Right atrium auricular region (tissue), 2 donors: ENCODE measurements at places on chromosomes 12 and 14. TPM values are rescaled to one million over a fixed set of nuclear protein-coding genes. Genes with fewer than 3 reads are reported as not detected.

Gene SSTR1
- 1.8 TPM for total RNA-seq

Gene NXPH4
- 0.28 TPM for total RNA-seq

Gene PZP
- total RNA-seq = not detected

Gene SEL1L
- total RNA-seq = 36.6 TPM

Gene PSME1
- total RNA-seq = 72.9 TPM

Gene POU6F1
- total RNA-seq = 3.0 TPM

Gene IL22
- total RNA-seq = not detected

Gene ZNF891
- total RNA-seq = 0.82 TPM

Gene SYNDIG1L
- 0.22 TPM for total RNA-seq

Gene A2M
- total RNA-seq = 683 TPM

Gene ERP27
- total RNA-seq = 0.31 TPM

Gene CNPY2
- total RNA-seq = 55.2 TPM

Gene PRB2
- total RNA-seq = not detected

DNA sequence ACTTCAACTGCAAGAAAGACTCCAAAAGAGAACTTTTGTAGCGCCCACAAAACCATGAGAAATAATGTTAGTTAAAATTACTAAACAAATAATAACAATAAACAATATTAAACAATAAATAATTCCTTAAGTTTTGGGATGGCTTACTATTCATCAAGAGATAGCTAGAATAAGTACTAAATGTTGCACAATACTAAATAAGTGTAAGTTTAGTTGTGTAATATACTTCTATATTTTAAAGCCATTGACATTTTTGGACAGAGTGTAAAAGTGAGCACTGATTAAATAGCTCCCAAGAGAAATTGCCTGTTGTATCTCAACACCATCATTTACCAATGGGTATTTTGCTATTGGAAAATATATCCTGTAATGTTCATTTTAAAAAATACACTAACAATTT, 166.7 kb downstream of the ALG10 start:
- H3K4me1 ChIP-seq = no peaks in the 10 kb centered on the region
- H3K27ac ChIP-seq = no peak overlapping the region
- H3K27me3 ChIP-seq = no peaks in the 10 kb centered on the region
- no peak overlapping the region for H3K4me3 ChIP-seq
- no peaks in the 10 kb centered on the region for H3K36me3 ChIP-seq

- H3K4me1 ChIP-seq = no peaks in the 10 kb centered on the region
- H3K27ac ChIP-seq = no peak overlapping the region
- no peak overlapping the region for H3K4me3 ChIP-seq
- DNase-seq = no peak
Measured at GRCh38 chr14:83894568-83894967, 1635.4 kb upstream of the FLRT2 start.

DNA sequence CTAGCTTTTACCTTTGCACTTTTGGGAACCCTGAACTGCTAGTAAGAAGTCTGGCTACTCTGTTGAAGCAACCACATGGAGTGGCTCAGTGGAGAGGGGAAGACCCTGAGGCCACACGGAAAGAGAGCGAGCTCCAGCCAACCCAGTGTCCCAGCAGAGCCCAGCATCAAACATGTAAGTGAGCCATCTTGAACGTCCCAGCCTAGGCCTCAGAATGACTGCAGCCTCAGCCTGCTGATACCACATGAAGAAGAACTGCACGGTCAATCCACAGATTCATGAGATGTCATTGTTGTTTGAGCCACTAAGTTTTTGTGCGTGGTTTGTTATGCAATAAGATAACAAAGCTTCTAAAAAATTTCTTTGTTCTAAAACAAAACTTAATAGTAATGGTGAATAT, 40.2 kb downstream of the TFCP2 start:
- H3K27ac ChIP-seq = no peak overlapping the region
- DNase-seq = no peak
- no peak overlapping the region for H3K4me3 ChIP-seq
- H3K27me3 ChIP-seq = no peaks in the 10 kb centered on the region
- no peaks in the 10 kb centered on the region for H3K36me3 ChIP-seq

- DNase-seq = no peak
- no peak overlapping the region for H3K4me3 ChIP-seq
- no peak overlapping the region for H3K27ac ChIP-seq
- H3K36me3 ChIP-seq = no peaks in the 10 kb centered on the region
Measured at GRCh38 chr12:6058481-6059161, 65.8 kb downstream of the VWF start.

GRCh38 chr14:29320286-29320685, 553.7 kb downstream of the FOXG1 start:
- no peaks in the 10 kb centered on the region for H3K36me3 ChIP-seq
- H3K4me3 ChIP-seq = no peak overlapping the region
- H3K4me1 ChIP-seq = no peaks in the 10 kb centered on the region
- H3K27ac ChIP-seq = no peak overlapping the region
- H3K27me3 ChIP-seq = no peaks in the 10 kb centered on the region

DNA sequence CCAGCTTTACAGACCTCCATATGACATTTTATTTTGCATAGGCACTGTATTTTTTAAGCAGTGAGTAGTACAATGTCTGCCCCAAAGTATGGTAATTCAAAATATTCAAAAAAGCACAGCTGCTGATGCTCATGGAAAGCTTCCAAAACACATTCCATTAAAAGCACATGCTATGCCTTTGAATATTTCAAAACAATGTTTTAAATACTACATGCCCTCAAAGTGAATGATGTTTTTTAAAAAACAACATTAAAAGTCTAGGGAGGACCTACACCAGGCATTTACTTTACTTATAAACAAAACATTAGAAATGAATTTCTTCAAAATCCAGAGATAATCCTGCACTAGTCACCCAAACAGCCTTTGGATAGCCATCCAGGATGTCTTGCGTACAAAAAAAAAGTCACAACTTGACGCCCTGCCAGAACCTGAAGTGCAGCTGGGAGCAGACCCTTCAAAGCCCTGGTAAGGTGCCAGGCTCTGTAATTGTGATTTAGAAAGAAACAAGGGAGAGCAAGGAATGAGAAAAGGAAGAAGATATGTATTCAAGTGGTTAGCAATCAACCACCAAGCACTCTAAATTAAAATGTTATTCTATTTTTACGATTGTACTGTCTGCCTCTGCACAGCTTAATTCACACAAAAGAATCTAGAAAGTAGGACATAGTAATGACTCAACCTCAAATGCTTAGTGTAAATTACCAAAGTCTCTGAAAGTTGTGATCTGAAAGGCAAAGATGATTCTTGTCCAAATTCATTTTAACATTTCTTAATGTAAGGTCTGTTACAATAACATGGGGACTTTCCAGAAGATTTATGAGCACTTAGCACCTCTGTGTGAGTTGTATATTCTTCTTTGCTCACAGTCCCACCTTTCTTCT, 31.9 kb downstream of the CEP83 start:
- H3K36me3 ChIP-seq = no peaks in the 10 kb centered on the region
- H3K27ac ChIP-seq = peak overlapping the region; percentile 12
- H3K27me3 ChIP-seq = no peaks in the 10 kb centered on the region
- no peak for DNase-seq
- H3K4me1 ChIP-seq = peaks cover 14% of the 10 kb centered on the region

DNA sequence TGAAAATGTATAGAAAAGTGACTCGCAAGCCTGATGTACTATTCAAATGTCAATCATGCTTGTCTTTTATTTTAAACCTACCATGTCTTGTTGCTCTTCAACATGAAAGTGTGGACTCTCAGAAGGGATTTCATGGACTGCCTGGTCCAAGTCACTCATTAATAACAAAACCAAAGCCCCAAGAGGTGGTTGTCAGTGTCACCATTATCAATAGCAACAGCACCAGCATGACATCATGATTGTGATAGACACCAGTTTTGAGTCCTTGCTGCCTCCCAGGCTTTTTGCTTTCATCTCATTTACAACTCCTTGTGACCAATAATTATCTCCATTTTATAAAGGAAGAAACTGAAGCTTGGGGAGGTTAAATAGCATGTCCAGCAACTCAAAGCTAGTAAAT, 112.0 kb upstream of the TMPO start:
- no peaks in the 10 kb centered on the region for H3K4me1 ChIP-seq
- H3K36me3 ChIP-seq = no peaks in the 10 kb centered on the region
- no peaks in the 10 kb centered on the region for H3K27me3 ChIP-seq
- no peak for DNase-seq
- no peak overlapping the region for H3K27ac ChIP-seq

GRCh38 chr12:42761601-42762350, 172.2 kb upstream of the PRICKLE1 start:
- DNase-seq = no peak
- no peaks in the 10 kb centered on the region for H3K27me3 ChIP-seq
- no peaks in the 10 kb centered on the region for H3K36me3 ChIP-seq

DNA sequence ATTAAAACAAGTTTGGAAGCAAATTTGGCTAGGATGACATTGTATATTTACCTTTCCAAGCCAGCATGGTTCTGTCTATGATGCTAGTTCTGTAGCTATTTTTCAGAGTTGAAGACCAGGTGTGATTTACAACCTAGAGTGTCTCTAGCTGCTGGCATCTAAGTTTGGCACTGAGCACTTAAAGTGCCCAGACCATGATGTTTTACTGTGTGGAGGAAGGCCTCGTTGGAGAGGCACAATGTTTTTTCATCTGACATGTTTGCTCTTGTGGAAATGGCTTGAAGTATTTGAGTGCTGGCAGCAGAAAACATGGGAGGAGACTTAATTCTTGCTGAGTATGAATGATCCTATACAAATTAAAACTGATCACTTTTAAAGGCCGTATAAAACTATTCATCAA, 13.0 kb upstream of the C12orf71 start:
- no peaks in the 10 kb centered on the region for H3K27me3 ChIP-seq
- DNase-seq = no peak
- H3K36me3 ChIP-seq = no peaks in the 10 kb centered on the region
- no peaks in the 10 kb centered on the region for H3K4me1 ChIP-seq
- no peak overlapping the region for H3K27ac ChIP-seq
